ENCODE measurements at places on chromosomes 2 and 18. TPM values are rescaled to one million over a fixed set of nuclear protein-coding genes. Genes with fewer than 3 reads are reported as not detected.

The HTRA2 gene
- 34.4 TPM for polyA plus RNA-seq

The FAM117B gene
- 21.6 TPM for polyA plus RNA-seq

The GLI2 gene
- polyA plus RNA-seq, result not detected

The NDC80 gene
- polyA plus RNA-seq, result 2.5 TPM

The DTNA gene
- polyA plus RNA-seq, result not detected

The STAMBP gene
- polyA plus RNA-seq, result 50.0 TPM

The RIT2 gene
- not detected for polyA plus RNA-seq

The TGFA gene
- 0.06 TPM for polyA plus RNA-seq

The LYPD1 gene
- not detected for polyA plus RNA-seq

The PGAP1 gene
- 0.56 TPM for polyA plus RNA-seq

The PECR gene
- 18.6 TPM for polyA plus RNA-seq

The GATA6 gene
- not detected for polyA plus RNA-seq

The GALNT3 gene
- 4.1 TPM for polyA plus RNA-seq

All from IgD-negative memory B cell (primary cell).